Calu3 (cell line): ENCODE measurements at places on chromosomes 5 and 9.

DNA sequence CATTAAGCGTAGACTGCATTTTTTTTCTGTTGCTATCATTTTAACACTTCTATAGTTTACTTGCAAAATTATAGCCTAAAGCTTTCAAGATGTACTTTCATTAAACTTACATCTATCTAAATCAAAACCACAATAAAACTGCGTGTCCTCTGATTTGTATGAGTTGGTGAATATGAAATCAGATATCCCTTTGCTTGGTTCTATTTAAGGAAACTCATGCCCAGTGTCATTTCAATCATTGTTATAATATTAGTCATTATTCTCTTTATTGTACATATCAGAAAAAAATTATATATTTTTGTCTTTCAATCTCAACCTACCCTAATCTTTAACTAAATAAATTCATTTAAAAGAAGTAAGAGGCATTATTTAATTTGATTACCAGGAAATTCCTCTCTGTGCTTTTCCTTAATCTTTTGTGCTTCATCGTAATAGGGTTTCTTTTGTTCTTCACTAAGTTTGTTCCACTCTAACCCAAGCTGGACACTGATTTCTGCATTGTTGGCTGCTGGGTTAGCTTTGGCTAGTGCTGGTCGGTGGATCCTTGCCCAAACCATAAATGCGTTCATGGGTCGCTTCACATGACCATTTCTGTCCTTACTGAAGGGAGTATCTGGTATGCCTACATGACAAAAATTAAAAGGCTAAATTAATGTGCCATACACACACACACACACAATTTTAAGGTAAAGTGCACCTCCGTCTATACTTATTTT lies 3.8 kb downstream of the SOX30 start:
- no peak for DNase-seq

GRCh38 chr9:106726070-106726815 lies 136.7 kb upstream of the ZNF462 start:
- DNase-seq = no peak

GRCh38 chr9:5044160-5044559 lies 59.1 kb downstream of the JAK2 start:
- DNase-seq = no peak

GRCh38 chr9:69155341-69156030 lies 18.6 kb upstream of the TJP2 start:
- DNase-seq = peak; percentile 29

DNA sequence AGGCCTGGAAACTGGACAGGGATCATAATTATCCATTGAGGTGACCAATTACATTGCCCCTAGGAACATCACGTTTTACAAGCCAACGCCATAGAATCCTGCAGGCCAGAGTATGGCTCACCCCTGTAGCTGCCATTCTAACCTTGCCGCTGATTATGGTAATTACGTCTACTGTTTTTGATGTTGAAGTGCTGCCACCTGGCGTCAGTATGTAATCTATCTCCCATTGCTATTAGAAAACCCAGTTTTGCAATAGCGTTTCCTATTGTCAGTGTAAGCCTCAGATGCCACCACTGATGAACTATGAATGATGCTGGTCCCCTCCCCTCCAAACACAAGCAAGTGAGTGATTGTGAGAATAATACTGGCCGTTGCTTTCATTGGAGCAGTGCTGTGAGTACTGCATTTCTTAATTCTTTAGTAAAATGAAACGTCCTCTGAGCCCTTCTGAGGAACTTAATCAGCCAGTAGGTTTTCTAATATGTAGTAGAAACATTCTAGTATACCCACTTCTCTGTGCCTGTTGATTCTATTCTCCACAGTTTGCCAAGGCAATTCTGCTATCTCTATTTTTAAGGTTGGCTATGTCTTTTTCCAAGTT lies 100.5 kb upstream of the NMUR2 start:
- DNase-seq = peak; percentile 73

GRCh38 chr9:16171911-16172310 lies 619.1 kb downstream of the CCDC171 start:
- DNase-seq = no peak

DNA sequence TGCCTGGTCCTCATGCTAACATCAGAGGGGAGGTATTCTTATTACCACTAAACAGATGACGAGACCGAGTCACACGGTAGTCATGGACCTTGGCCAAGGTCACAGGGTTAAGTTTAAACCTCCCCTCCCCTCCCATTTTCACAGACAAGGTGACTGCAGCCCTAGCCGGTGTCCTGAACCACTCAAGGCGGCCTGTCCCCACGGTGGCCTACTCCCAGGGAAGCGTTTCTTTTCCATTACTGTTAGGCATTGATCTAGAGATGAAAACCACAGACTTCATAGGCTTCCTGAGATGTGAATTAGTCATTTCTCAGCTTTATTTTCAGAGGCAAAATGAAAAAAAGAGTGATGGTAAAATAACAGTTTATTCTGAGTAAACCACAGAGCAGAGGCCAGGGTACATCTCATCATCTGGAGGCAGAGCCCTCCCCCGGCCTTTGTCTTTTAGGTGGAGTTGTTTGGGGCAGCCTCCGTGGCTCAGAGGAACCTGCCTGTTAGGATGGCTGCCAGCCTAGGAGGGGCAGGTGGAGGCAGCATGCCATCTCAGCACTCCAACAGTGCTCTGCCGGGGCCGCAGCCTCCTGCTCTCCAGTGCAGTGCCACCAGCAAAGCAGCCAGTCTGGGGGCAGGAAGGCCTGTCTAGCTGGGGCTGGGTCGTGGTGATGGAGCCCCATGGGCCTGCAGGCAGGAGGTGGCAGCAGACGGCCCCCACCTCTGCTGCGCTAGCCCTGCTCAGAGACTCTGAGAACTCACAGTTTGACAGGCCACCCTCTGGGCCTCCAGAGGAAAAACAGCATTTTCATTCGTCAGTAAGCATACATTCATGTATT lies 71.2 kb downstream of the RAPGEF1 start:
- no peak for DNase-seq

GRCh38 chr9:130181678-130182380 lies 9.6 kb downstream of the NCS1 start:
- DNase-seq = no peak
